Endothelial cell (in vitro differentiated cells): ENCODE measurements at places on chromosomes 1 and 21. TPM values are rescaled to one million over a fixed set of nuclear protein-coding genes. Genes with fewer than 3 reads are reported as not detected.
A peak's percentile ranks its signal among the peaks of the same experiment; 100 is the strongest.

- no peaks in the 10 kb centered on the region for H3K27me3 ChIP-seq
- H3K27ac ChIP-seq = no peak overlapping the region
- H3K36me3 ChIP-seq = no peaks in the 10 kb centered on the region
- H3K4me3 ChIP-seq = no peak overlapping the region
- DNase-seq = no peak
Observed at GRCh38 chr1:164311377-164311776, 247.6 kb upstream of the PBX1 start.

- no peak for DNase-seq
- no peaks in the 10 kb centered on the region for H3K36me3 ChIP-seq
- H3K27ac ChIP-seq = no peak overlapping the region
Observed at GRCh38 chr1:33918368-33918767, 54.5 kb downstream of the HMGB4 start.

DNA sequence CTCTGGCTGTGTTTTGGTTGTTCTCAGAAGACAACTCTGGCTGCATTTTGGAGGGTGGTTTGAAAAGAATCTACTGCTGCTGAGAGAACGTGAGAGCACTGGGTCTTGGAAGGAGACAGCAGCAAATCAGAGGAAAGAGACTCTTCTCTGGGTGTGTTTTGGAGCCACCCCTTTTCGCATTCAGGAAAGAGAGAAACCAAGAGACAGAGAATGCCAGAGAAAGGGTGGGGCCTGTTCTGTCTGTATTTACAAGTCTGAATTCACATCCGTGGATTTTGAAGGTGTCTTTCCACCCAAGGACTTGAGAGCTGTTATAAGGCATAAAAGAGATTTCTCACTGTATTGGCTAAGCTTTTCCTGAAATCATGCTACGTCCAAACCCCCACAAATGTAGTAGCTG is 187.2 kb downstream of the C1orf94 start:
- DNase-seq = no peak
- H3K4me1 ChIP-seq = no peaks in the 10 kb centered on the region

- no peaks in the 10 kb centered on the region for H3K27me3 ChIP-seq
- peaks cover 5% of the 10 kb centered on the region for H3K4me1 ChIP-seq
- H3K27ac ChIP-seq = no peak overlapping the region
- no peak overlapping the region for H3K4me3 ChIP-seq
- peaks cover 9% of the 10 kb centered on the region for H3K36me3 ChIP-seq
Observed at GRCh38 chr1:161779393-161779792, 13.3 kb downstream of the ATF6 start.

DNA sequence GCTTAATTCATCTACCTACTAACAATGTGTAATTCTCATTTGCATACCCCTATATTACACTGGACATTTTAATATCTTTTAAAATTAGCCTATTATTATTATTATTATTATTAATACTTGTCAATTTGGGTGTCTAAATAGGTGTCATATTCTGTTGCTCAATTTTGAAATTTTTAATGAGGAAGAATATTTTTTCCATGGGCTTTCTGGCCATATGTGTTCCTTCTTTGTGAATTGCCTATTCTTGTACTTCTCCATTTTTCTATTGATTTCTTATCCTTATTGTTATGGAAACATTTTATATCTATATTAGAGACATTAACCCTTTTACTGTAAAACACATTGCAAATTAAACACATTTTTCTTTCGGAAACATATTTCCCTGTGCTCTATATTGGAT is 6.4 kb upstream of the NIBAN1 start:
- DNase-seq = no peak
- H3K4me1 ChIP-seq = no peaks in the 10 kb centered on the region
- no peak overlapping the region for H3K27ac ChIP-seq

DNA sequence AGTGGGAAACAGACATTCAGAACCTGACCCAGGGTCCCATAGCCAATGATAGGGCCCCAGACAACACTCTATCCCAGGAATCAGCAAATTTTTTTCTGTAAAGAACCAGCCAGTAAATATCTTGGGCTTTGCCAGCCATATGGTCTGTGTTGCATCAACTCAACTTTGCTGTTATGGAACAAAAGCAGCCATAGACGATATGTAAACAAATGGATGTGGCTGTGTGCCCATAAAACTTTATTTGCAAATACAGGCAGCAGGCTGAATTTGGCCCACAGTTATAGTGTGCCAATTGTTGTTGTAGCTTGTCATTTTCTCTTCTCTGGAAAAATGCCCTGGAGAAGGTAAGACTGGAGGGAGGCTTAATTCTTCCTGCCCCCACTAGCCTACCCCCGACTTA is 431.1 kb upstream of the VAMP3 start:
- DNase-seq = no peak
- H3K27me3 ChIP-seq = peaks cover 6% of the 10 kb centered on the region
- no peaks in the 10 kb centered on the region for H3K36me3 ChIP-seq
- H3K4me1 ChIP-seq = peaks cover 12% of the 10 kb centered on the region
- H3K27ac ChIP-seq = no peak overlapping the region
- H3K4me3 ChIP-seq = no peak overlapping the region

DNA sequence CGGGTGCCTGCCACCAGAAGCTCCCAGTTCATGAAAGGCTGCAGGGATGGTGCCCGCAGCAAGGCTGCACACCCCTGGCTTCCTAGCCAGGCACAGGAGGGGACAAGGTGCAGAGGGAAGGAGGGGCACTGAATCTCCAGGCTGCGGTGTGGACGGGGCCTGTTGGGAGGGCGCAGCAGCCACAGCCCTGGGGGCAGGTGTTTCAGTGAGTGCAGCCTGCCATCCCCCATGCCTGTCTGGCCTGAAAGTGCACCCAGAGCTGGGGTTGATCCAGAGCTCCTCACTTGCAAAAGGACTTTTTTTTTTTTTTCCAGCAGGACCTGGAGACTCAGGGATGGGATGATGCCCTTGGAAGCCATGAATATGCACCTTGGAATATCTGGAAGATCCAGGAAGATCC is 153.7 kb upstream of the C1orf174 start:
- DNase-seq = no peak
- H3K27me3 ChIP-seq = peaks cover 4% of the 10 kb centered on the region
- H3K4me1 ChIP-seq = no peaks in the 10 kb centered on the region
- H3K27ac ChIP-seq = no peak overlapping the region

DNA sequence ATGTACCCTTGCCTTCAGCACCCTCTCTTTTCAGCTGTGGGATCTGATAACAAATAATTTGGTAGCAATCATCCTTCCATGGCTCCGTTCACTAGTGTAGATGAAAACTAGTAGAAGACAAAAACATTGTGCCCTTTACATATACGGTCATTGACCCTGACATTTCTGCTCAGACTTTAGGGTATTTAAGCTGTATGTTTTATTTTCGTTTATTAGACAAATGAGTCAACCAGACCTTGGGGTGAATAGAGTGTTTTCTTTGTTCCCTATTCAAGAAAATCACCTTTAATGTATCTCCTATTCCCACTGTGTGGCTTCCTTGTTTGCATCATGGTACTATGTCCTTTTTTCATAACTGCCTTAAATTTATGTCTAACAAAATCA is 187.3 kb downstream of the VAV3 start:
- H3K4me1 ChIP-seq = peaks cover 10% of the 10 kb centered on the region
- no peak overlapping the region for H3K4me3 ChIP-seq
- DNase-seq = no peak
- H3K36me3 ChIP-seq = peaks cover 13% of the 10 kb centered on the region
- no peak overlapping the region for H3K27ac ChIP-seq

DNA sequence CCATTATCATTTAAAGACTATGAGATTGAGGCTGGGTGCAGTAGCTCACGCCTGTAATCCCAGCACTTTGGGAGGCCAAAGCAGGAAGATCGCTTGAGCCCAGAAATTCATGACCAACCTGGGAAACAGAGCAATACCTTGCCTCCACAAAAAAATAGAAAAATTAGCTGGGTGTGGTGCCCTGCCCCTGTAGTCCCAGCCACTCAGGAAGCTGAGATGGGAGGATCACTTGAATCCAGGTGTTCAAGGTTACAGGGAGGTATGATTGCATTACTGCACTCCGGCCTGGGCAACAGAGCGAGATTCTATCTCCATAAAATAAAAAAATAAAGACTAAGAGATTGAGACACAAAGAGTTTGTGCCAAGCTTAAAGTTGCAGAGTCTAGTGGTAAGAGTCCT is 537.0 kb downstream of the DPYD start:
- H3K27me3 ChIP-seq = peaks cover 2% of the 10 kb centered on the region
- H3K4me3 ChIP-seq = no peak overlapping the region
- no peak overlapping the region for H3K27ac ChIP-seq
- peaks cover 4% of the 10 kb centered on the region for H3K4me1 ChIP-seq
- H3K36me3 ChIP-seq = no peaks in the 10 kb centered on the region

DNA sequence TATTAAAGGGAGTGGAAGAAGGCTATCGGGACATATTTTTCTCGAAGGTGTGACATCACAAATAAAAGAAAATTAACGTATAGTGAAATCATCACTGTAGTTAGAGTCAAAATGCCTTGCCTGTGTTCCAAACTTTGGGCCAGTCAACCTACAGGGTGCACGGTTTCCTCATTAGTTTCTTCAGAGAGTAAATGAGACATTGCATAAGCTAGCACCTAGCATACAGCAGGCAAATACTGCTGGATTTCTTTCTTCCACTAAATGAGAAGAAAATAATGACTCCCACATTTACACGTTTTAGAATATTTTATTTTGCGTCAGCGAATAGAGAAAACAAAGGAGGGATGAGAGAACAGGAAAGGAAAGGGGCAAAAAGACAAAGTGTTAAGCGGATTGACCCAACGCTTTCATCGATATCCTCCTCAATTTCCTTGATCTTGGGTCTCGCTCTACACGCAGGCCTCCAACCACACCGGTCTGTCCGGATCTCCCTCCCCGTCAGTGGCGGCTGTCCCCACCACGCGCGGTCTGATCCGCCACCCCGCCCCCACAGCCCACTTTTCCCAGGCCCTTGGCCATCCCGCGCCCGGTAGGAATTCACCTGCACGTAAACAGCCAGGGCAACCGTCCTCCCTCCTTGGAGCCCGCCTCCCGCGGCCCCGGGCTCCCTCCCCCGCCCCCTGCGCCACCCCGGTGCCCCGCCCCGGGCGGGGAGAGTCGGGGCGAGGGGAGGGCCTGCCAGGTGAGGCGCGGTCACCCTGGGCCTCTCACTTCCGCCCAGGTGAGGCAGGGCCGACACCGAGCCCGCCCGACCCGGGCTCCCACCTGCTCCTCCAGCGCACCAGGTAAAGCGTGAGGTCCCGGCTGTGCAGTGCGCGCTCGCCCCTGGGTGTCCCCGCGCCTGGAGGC is at the start of gene PATJ:
TSS of gene PATJ (plus strand) at position 770 of the 909 bp plus-strand sequence. CDS start 20,413 bp downstream, outside the sequence.
- H3K27ac ChIP-seq = peak within 1 kb of the TSS; percentile 90
- DNase-seq = peak; percentile 52
- H3K27me3 ChIP-seq = peaks cover 8% of the 10 kb centered on the region
- peaks cover 14% of the 10 kb centered on the region for H3K4me1 ChIP-seq

GRCh38 chr1:172393354-172393753 is 27.1 kb upstream of the C1orf105 start:
- peaks cover 39% of the 10 kb centered on the region for H3K4me1 ChIP-seq
- peaks cover 2% of the 10 kb centered on the region for H3K36me3 ChIP-seq
- H3K4me3 ChIP-seq = no peak overlapping the region
- peak overlapping the region; percentile 72 for H3K27ac ChIP-seq
- no peak for DNase-seq
- no peaks in the 10 kb centered on the region for H3K27me3 ChIP-seq

DNA sequence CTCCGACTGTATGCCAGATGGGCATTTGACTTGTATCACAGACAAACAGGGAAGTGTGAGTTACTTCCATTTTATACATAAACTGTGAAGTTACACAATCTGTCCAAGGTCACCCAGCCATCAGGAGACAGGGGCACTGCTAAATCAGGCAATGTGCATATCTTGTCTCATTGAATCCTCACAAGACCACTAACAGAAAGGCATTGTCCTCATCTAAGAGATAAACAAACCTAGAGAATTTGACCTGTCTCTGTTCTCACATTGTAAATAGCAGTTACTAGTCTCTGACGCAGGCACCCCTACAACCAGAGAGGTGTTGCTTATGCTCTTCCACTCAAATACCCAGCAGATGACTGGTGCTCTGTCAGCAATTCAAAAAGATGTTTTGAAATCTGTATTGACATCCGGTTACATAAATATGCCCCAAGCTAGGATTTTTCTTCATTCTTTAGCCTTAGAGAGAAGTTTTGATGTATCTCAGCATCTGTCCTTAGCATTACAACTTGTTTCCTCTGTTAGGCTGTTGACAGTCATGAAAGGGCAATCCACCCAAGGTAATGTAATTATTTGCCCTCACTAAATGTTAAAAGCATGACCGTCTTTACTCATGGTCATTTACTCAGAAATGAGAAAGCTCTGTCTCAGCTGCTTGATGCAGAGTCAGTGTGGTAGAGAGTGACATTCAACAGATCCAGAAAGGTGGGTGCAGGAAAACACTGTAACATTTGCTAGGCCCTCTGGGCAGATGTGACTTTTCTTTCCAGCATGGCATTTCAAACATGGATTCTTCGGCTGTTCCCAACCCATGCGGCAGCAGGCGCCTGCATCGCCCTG is 51.9 kb upstream of the ZNF326 start:
- DNase-seq = no peak
- no peaks in the 10 kb centered on the region for H3K36me3 ChIP-seq
- no peaks in the 10 kb centered on the region for H3K27me3 ChIP-seq
- no peak overlapping the region for H3K4me3 ChIP-seq

GRCh38 chr1:156927215-156928042 is 7.0 kb downstream of the LRRC71 start:
- peaks cover 43% of the 10 kb centered on the region for H3K27me3 ChIP-seq
- H3K4me1 ChIP-seq = peaks cover 12% of the 10 kb centered on the region
- peak overlapping the region; percentile 69 for H3K4me3 ChIP-seq
- DNase-seq = peak; percentile 89

GRCh38 chr1:88961647-88962275 is 30.7 kb downstream of the KYAT3 start:
- H3K36me3 ChIP-seq = peaks cover 25% of the 10 kb centered on the region
- no peak overlapping the region for H3K27ac ChIP-seq
- H3K4me3 ChIP-seq = no peak overlapping the region
- no peaks in the 10 kb centered on the region for H3K27me3 ChIP-seq

DNA sequence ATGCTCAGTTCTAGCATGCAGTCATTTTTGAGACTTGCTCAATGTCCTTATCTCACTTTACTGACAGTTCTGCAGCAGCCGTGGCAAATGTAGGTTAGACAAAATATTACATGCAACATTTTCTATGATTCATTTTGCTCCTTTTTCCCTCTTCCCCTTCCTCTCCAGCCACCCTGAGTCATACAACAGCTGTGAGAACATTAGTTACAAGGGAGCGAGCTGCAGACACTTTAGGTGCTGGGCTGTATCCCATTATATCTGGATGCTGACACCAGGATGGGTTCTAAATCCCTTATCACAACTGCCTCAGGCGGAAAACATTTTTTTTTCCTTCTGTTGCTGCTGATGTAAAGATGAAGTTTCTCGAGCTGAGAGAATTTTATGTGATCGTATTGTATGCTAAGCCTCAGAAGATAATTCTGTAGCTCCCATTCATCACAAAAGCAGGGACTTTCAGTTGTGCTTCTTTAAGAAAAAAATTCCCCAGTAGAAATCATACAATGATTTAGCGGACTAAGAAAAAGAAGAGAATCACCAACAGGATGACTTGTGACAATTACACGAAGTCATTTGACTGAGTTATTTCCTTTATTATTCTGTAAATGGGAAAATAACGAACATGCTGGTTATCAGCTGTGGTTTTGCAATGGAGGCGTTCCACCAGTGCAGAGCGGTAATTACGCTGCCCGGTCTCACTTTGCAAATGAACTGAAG is 345.0 kb downstream of the DISC1 start:
- no peak overlapping the region for H3K27ac ChIP-seq
- peaks cover 4% of the 10 kb centered on the region for H3K27me3 ChIP-seq
- no peak overlapping the region for H3K4me3 ChIP-seq
- no peaks in the 10 kb centered on the region for H3K4me1 ChIP-seq
- peaks cover 33% of the 10 kb centered on the region for H3K36me3 ChIP-seq
- DNase-seq = no peak

SLC5A9 gene
- total RNA-seq = 1.1 TPM

WDR64 gene
- total RNA-seq = 0.80 TPM

ERICH3 gene
- 2.8 TPM for total RNA-seq

FAM72C gene
- total RNA-seq = 2.5 TPM

NUAK2 gene
- 3.6 TPM for total RNA-seq

SLAMF9 gene
- total RNA-seq = not detected
